8988T (cell line): ENCODE measurements at places on chromosomes 13 and 19.

DNA sequence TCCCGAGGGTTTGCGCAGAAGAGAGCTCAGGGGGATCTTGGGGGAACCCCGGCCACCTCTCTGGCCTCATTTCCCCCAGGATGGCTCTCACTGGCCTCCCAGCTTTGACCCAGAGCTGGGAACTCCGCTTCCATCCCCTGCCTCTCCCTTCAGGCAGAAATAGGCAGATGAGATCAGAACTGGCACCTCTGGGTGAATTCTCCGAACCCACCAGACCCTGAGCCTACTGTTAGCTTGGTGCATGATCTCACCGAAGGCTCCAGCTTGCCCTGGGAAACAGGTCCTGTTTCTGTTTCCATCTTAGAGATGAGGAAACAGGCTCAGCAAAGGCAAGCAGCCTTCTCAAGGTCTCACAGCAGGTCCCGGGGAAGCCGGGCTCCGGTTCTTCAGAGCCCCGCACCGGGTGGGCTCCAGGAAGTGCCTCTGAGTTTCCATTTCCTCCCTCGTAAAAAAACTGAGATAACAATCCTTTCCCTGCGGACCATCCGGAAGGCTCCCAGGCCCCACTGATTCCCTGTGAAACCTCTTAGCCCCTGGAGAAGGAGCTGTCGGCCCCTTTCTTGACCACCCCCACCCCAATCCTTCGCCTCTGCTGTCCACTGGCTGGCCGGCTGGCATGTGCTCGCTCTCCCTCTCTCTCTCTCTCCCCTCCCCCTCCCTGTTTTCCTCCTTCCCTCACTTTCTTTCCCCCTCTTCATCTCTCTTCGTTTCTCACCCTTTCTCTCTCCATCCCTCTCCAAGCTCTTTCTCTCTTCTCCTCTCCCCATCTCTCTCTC lies 2.1 kb downstream of the NECTIN2 start:
- no peak for DNase-seq

- DNase-seq: no peak
These were observed 207.8 kb downstream of the RFC3 start for GRCh38 chr13:34025746-34026145.

GRCh38 chr13:98466634-98467236 lies 110.2 kb downstream of the STK24 start:
- DNase-seq: peak; percentile 66

DNA sequence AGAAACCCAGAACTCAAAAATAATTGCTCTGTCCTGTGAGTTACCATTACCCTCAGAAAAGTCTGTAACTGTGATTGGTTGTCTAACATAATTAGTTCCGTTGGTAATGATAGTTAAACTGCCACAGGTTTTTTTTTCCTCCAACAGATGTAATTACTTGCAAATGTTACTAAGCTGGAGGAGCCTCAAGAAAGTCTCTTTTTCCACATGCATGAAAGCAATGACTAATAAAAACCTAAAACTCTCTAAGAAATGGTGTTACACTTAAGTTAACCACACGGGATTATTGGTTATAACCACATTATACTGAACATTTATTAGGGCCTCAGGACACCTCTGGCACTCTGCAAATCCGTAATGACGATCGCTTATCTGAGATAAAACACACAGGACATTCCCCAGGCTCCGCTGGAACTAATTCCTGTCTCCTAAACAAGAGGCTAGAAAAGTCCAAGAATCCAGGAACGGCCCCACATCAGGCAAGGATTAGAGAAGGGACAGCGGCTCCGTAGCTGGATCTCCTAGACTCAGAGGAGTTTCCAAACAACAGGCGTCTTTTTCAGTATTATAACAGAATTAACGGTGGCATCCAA lies 753 bp downstream of the ZNF235 start:
- no peak for DNase-seq

GRCh38 chr19:14149509-14149994 lies 13.2 kb upstream of the ASF1B start:
- no peak for DNase-seq

DNA sequence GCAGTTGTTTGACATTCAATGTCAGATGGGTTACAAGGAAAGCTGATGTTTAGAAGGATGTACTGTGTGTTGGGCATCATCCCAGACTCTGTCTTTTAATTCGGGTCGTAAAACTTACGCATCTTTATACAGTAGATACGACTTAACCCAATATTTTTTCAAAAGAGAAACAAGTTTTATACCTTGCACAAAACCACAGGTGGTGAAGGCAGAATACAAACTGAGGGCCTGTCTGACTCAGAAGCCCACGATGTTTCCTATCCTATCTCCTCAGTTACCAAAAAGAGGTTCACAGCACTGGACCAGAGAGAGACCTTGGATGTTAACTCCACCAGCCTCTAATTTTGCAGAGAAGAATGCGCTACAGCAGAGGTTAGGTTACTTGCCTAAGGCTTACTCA lies 477.0 kb downstream of the FOXO1 start:
- no peak for DNase-seq

DNA sequence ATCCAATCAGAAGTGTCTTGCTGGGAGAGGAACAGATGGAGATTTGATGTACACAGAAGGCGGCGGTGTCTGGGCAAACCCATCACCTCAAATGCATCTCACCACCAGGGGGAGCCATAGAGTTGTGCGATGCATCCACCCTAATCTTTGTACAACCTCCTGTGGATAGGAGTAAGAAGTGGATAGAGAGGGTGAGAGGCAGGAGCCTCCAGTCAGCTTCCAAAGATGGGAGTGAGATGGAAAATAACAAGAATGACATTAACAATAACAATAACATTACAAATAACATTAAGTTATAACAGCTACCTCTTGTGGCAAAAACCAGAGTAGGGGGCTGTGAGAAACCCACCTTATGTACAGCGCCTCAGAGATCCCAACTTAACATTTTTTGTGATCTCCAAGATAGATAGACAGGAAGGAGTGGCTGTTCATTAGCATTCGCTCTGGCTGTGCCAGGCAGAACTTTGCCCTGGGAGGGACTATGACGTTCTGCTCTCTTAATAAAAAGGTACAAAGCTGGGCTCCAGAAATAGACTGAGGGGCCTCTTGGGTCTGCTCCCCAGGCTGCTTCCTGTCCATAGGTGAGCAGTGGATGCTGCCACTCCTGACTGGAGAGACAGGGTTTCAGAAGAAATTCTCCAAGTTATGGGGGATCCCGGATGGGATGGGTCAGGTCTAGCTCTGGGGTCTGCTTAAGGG lies 5.2 kb upstream of the CEACAM18 start:
- DNase-seq: peak; percentile 37

DNA sequence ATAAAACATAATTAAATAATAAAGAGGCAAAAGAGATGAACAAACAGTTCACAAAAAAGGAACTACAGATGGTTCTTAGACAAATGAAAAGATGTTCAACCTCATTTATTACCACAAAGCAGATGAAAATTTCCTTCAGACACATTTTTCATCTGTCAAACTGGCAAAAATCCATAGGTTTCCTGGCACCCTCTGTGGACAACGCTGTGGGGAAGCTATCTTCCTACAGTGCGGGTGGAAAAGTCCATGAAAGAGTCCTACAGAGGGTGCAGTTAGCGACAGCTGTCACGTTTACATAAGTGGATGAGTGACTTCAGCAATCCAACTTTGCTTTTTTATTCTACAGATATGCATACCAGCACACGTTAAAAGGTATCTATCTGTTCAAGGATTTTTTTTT lies 30.3 kb upstream of the PDCD5 start:
- DNase-seq: no peak

- no peak for DNase-seq
These were observed 4.0 kb upstream of the RB1 start for GRCh38 chr13:48299591-48299990.

DNA sequence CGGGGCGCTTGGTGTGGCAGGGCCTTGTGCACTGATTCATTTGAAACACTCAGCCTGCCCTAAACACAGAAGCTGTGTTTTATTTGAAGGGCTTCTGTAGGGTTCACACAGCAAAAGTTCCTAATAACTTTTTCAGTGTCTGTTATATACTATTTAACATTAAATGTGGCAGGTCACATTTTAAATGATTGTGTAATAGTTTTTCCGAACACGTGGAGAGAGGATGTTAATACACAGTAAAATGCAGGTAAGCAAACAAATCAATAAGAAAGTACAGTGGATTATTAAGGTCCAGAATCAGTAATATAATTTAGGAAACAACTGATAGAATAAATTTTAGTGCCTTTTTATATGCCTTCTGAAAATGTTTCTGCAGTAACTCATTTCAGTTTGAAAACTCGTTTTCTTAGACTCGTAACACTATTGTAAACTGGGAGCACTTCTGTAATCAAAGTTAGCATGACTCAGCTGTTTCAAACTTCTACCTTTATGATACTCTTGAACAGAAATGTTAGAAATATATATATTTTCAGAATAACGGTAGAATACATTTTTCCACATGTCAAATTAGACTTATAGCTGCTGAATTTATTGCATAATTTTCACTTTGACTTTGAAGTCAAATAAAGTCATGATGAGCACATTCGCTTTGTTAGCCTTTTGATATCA lies 70.1 kb downstream of the GGACT start:
- DNase-seq: no peak

- DNase-seq: no peak
These were observed 1.7 kb downstream of the SMIM24 start for GRCh38 chr19:3478409-3479176.

DNA sequence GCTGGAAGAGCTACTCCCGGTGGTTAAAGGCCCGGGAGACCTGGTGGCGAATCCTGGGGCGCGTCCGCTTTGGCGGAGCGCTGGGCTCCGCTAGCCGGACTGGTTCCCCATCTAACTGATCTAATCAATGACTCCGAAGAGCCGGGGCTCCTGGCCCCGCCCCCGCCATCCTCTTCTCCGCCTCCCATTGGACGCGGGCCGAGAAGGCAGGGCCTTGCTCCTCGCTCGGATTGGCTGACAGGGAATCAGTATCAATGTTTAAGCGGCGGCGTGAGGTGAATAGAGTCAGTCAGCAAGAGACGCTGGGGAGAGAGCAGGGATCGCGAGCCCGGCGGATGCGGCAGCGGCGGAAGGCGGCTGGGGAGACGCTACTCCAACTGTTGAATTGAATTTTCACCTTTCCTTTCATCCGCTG lies 1.7 kb upstream of the PCDH17 start:
- DNase-seq: no peak

GRCh38 chr13:105506463-105506862 lies 1029.0 kb downstream of the EFNB2 start:
- DNase-seq: no peak

GRCh38 chr13:42607546-42607945 lies 33.6 kb downstream of the TNFSF11 start:
- DNase-seq: no peak

- no peak for DNase-seq
These were observed 16.1 kb upstream of the IRGC start for GRCh38 chr19:43699506-43700394.

DNA sequence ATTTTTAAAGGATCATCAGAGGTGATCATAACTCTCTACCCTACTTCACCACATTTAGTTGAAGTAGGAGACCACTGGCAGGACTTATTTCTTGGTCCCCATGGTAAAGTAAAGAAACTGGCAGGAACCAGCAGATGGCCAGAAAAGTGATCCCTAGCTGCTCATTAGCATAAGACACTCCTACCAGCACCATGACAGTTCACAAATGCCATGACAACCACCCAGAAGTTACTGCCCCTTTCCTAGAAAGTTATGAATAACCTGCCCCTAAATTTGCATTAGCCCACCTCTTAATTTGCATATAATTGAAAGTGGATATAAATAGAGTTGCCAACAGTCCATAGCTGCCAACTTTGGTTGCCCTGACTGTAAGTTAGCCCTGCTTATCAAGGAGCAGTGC lies 18.4 kb upstream of the RUBCNL start:
- DNase-seq: no peak

DNA sequence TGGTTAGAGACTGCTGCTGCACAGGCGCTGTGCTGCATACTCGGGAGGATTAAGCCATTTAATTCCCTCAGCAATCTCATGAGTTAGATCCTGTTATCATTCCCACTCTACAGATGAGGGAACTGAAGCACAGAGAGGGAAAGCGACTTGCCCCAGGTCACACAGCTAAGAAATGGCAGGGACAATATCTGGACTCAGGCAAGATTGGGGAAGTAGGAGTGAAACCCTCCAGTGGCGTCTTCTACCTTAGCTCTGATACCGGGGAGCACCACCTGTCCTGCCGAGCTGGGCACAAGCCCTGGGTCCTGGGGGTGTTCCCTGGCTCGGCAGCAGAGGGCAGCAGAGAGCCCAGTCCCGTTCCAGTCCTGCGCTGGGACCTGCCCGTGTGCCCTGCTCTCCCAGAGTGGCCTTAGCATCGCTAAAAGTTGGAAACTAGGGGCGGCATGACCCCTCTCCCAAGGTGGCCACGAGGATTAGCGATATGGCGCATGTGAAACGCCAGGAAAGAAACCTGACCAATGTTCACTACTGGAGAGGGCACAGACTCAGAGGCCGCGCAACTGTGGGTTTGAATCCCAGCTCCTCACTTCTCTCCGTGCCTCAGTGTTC lies 20.5 kb downstream of the CYTH2 start:
- peak; percentile 93 for DNase-seq

GRCh38 chr19:31350033-31350692 lies 927 bp upstream of the TSHZ3 start:
- DNase-seq: no peak

GRCh38 chr13:47459512-47459911 lies 541.6 kb downstream of the SUCLA2 start:
- DNase-seq: no peak

- DNase-seq: no peak
These were observed 113.4 kb downstream of the UBL3 start for GRCh38 chr13:29737061-29737460.

DNA sequence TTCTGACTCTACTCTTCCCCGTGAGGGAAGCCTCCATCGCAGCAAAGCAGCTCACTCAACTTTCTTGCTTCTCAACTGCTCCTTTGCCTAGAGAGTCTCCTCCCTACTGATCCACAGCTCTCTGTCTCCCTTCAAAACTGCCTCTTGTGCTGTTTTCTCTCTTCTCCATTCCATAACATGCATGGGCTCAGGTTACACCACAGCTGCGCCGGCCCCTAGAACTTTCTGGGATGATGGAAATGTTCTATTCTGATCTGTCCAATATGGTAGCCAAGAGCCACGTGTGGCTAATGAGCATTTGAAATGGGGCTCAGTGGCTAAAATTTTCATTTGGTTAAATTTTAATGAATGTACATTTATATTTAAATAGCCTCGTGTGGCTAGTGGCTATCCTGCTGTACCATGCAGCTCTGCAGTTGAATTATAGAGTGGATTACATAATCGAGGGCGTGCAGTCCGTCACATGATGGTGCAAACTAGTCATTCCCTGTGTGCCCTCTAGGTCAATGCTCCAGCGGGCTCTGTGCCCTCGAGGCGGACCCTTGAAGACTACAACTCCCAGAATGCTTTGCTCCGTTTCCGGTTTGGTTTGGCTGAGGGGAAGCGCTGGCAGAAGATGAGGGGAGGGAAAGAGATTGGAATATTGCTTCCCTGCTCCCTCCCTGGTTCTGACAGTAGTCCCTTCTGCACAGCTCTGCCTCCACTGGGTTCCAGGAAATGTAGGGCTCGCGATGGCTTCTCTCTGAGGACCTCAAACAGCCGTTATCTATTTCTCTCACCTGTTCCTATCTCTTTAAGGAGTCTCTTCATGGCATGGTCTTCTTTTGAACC lies 109.8 kb downstream of the CACNA1A start:
- DNase-seq: no peak

DNA sequence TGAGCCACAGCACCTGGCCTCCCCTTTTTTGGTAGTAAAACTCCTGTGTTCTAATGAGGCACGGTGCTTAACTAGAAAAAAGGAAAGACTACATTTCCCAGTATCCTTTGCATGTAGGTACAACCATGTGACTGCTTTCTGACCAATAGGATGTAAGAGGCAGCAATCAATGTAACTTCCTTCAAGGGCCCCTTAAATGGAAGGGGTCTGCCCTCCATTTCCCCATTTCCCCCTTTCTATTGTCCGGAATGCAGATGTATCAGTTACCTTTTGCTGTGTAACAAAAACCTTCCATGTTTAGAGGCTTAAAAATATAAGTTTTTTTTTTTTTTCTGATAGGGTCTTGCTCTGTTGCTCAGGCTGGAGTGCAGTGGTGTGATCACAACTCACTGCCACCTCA lies 2.2 kb downstream of the GPR32 start:
- DNase-seq: no peak
